ENCODE measurements at places on chromosomes 7 and 10.
A peak's percentile ranks its signal among the peaks of the same experiment; 100 is the strongest.

GRCh38 chr7:104908636-104909035, 105.4 kb upstream of the KMT2E start:
- DNase-seq: no peak

DNA sequence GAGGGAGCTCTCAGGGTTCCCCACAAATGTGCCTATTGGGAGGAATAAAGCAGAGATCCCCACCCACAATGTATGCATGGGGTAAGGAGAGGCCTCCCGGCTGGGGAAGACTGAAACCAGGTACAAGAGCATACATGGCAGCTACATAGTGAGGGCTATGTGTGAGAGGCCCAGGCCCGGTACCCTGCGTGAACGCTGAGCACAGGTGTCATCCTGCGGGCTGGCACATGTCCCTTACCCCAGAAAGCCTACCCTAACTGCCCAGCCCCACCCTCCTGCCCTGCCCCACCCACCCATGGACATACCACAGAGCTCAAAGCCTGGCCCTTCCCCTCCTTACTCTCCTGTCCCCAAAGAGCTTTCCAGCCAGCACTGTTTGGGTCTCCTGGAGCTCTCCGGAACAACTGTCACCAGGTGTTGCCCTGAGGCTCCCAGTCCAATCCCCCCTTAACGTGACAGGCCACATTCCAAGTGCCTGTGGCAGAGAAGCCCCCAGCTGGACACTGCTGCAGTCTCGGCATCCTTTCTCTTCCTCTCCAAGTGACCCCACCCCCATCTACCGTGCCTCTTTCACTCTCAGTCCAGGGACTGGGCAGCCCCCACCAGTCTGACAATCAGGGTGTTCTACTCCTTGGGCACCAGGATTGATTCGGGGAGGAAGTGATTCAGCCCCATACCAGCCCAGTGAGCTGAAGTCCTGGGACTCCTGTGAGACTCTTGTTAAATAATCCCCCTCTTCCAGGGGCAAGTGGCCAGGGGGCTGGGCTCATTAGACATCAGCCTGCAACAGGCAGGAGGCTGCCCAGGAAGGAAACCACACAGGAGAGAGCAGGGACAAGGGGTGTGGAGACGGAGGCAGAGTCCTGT, 19.6 kb downstream of the GRID1 start:
- DNase-seq: peak; percentile 38

GRCh38 chr7:121486590-121486989, 90.5 kb upstream of the FAM3C start:
- DNase-seq: no peak

GRCh38 chr7:27392477-27392876, 149.9 kb downstream of the EVX1 start:
- no peak for DNase-seq

DNA sequence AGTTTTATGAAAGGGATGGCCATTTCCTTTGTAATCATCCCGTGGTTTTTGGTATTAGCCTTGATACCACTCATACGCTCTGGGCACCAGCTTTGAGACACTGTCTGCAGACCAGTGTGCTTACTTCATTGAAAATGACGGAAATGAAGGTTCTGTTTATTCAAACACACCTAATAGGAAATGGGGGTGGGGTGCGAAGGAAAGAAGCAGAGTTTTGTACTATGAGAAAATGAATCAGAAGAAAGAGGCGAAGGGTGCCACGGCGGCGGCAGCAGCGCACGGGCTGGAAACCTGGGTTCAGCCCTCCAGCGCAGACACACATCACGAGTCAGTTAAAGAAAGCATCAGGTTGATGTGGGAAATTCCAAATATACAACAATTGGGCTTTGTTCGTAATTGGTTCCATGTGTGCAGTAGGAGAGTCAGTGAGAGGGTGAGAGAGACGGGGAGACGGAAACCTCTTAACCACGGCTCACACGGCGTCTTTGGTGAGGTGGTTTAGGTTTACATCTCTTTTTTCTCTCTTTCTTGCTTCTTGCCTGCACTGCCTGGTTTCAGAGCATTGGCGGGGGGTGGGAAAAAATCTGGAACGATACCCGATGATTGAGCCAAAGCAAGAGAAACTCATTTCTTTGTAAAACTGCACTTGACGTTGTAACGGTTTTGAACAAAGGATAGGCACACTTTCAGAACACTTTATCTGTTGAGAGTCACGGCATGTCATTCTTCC, 321.2 kb downstream of the FRMD4A start:
- no peak for DNase-seq

- no peak for DNase-seq
Measured at GRCh38 chr10:5482016-5482415, 17.4 kb downstream of the CALML5 start.

DNA sequence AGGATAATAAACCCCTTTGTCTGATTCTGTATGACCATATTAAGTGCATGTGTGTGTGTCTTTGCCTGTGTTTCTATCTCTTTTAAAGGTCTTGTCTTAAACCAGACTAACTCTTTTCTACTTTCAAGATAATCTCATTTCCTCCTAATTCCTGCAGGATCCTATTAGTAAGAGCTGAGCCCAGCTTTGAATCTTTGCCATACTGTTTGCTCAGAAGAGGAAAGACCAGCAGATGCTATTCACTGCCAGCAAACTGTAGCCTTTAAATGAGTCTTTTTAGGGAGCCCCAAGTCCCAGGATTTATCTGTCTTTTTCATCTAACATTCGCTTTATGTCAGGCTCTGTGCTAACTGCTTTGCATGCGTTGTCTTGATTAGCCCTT, 2.9 kb downstream of the GPR158 start:
- DNase-seq: no peak

DNA sequence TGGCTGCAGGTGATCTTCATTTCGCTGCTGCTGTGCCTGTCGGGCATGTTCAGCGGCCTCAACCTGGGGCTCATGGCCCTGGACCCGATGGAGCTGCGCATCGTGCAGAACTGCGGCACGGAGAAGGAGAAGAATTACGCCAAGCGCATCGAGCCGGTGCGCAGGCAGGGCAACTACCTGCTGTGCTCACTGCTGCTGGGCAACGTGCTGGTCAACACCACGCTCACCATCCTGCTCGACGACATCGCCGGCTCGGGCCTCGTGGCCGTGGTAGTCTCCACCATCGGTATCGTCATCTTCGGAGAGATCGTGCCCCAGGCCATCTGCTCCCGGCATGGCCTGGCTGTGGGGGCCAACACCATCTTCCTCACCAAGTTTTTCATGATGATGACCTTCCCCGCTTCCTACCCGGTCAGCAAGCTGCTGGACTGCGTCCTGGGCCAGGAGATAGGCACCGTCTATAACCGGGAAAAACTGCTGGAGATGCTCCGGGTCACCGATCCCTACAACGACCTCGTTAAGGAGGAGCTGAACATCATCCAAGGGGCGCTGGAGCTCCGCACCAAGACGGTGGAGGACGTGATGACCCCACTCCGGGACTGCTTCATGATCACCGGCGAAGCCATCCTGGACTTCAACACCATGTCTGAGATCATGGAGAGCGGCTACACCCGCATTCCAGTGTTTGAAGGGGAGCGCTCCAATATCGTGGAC, 1.3 kb downstream of the CNNM2 start:
- DNase-seq: no peak

- no peak for DNase-seq
Measured at GRCh38 chr7:82669141-82669540, 225.6 kb upstream of the CACNA2D1 start.

DNA sequence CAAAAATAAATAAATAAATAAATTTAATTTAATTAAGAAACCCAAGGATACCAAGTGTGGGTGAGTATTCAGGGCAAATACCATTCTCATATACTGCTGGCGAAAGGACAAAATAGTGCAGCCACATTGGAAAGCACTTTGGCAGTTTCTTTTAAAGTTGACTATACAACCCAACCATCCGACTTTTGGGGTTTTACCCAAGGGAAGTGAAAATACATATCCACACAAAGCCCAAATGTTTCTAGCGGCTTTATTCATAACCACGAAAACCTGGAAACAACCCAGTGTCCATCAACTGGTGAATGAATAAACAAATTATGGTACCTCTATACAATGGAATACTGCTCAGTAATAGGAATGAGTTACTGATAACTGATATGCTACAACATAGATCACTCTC, 36.2 kb upstream of the OGDHL start:
- DNase-seq: no peak

DNA sequence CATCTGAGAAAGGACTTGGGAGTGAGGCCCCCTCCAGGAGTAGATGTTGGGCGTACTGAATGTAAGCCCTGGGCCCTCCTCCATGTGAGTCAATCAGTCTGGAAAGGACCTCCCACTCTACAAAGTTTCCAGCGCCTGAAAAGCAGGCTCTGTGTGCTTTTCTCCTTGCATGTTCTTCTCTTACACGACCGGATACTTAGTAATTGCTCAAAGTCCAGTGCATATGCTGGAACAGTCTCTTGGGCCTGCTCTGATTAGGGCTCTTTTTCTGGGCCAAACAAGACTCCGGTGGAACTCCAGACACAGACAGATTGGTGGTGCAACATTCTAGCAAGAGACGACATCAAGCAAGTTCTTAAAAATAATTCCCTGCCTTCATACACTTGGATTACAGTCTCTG, 38.3 kb upstream of the RAPGEF5 start:
- no peak for DNase-seq

DNA sequence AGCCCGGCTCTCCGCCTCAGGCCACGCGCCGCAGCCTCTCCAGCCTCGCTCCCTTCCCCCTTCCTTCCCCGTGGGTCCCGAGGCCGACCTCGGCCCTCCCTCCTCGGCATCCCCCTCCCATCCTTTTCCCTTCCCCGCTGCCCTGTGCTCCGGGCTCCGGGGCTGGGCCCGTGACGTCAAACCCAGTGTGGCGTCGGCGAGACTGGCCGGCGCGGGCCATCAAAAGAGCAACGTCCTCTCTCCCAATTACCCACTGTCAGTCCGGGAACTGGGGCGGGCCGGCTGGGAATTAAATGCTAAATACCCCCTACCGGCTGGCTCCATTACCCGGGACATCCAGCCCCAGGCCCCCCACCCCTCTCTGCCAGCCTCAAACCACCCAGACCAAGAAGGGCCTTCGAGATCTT, 2.6 kb upstream of the GATA3 start:
- no peak for DNase-seq
